ENCODE measurements at places on chromosomes 5 and 9.

DNA sequence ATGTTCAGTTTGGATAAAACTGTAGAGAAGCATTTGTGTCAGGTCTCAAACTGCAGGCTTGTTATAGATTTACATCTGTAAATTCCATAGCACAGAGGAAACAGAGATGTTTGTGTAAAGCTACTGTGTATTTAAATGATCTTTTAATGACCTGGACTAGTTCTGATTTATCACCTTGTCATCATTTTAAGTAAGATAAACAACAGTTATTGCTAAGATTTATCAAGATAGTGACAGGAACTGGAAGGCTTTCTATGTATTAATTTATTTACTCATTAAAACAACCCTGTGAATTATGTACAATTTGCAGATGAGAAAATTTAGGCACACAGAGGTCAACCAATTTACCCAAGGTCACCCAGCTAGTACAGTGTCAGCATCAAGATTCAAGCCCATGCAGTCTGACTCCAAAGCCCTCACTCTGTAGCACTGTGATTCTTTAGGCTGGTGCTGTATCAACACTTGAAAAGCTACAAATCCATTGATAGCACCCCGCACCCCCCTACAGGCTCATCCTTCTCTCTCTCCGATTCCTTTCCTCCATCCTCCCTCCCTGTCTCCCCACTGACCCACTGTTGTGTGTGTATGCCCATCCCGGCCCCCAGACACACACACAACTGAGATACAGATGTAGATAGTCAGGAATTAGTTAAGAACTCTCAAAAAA lies 184.5 kb downstream of the FBN2 start:
- DNase-seq: no peak

DNA sequence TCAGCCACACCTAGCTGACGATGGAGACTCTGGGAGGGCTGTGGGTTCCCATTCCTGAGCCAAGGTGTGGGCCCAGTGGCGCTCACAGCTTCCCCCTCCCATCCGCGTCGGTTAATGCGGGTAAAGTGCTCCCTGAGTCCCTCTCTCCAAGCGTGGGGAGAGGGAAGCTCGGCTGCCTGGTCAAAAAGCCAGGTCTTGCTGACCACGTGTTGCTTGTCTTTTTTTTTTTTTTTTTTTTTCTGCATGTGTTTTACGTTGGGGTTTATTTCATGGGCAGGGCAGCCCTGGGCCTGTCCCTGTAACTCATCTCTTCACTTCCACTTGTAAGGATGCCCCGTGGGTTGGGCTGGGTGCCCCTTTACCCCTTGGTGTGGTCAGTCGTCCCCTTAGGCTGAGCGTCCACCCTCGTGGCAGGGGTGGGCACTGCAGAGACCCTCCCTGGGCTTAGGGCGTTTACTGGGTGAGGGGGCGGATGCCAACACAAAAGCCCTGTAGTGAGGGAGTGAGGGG lies 11.9 kb downstream of the NKD2 start:
- DNase-seq: no peak

DNA sequence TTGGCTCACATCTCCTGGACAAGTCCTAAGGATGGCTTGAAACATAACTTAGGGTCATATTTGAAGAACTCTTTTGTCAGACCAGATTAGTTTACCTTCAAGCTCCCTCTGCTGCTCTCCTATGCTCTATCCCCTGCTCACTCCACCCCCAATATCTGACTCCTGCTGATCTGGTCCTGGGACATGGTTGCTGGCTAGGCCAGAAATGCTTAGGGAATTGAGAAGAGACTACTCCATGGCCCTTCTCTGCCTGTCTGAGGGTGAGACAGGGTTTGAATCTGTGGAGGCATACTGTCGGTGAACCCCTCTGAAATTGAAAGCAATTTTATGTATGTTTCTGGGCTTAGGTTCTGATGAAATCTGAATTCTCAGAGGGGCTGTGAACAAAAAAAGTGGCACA lies 3.3 kb downstream of the OTULIN start:
- no peak for DNase-seq

DNA sequence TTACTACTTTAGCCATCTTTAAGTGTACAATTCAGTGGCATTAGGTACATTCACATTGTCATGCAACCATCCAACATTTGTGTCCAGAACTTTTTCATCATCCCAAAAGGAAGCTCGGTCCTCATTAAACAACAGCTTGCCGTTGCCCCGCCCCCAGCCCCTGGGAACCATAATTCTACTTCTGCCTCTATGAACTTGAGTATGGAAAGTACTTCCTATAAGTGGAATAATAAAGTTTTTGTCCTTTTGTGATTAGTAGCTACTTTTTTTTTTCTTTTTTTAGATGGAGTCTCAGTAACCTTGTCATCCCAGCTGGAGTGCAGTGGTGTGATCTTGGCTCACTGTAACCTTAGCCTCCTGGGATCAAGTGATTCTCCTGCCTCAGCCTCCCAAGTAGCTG lies 5.0 kb downstream of the GBGT1 start:
- DNase-seq: no peak

DNA sequence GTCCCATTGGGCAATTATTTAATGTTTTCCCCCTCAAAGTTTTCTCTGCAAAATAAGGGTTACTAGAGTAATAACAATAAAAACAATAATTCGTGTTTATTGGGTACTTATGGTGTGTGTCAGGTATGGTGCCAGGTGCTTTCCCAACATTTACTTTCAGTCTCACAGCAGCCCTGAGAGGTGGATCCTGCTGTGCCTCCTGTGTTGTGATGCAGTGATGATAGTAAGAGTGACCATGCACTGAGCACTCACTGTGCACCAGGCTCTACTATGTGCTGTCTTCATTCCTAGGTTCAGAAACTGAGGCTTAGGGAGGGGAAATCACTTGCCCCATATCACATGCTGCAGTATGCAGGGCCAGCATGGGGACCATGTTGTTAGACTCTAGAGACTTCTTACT lies 15.5 kb downstream of the OTULINL start:
- no peak for DNase-seq

GRCh38 chr9:134981829-134982228 lies 64.1 kb upstream of the FCN1 start:
- DNase-seq: no peak

DNA sequence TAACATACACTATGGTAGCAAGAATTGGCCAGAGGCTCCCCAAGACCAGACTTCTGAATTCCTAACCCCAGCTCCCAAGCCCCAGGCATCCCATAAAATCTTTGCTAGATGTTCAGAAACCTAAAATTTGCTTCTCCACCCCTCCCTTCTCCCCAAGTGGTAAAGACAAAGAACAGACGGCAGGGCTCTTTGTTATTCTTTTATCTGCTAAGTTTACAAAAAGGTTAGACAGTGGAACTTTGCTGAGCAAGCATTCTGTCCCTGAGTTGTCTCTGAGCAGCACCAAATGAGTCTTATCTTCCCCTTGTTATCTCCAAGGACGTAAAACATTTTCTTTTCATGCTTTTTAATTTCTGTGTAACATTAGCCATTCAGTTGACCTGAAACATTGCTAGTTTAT lies 30.2 kb downstream of the TJP2 start:
- no peak for DNase-seq

GRCh38 chr5:153865016-153865415 lies 173.7 kb downstream of the FAM114A2 start:
- DNase-seq: no peak

GRCh38 chr5:891117-891836 lies 1.3 kb downstream of the BRD9 start:
- DNase-seq: no peak

GRCh38 chr5:170761048-170761707 lies 22.3 kb upstream of the GABRP start:
- DNase-seq: no peak

DNA sequence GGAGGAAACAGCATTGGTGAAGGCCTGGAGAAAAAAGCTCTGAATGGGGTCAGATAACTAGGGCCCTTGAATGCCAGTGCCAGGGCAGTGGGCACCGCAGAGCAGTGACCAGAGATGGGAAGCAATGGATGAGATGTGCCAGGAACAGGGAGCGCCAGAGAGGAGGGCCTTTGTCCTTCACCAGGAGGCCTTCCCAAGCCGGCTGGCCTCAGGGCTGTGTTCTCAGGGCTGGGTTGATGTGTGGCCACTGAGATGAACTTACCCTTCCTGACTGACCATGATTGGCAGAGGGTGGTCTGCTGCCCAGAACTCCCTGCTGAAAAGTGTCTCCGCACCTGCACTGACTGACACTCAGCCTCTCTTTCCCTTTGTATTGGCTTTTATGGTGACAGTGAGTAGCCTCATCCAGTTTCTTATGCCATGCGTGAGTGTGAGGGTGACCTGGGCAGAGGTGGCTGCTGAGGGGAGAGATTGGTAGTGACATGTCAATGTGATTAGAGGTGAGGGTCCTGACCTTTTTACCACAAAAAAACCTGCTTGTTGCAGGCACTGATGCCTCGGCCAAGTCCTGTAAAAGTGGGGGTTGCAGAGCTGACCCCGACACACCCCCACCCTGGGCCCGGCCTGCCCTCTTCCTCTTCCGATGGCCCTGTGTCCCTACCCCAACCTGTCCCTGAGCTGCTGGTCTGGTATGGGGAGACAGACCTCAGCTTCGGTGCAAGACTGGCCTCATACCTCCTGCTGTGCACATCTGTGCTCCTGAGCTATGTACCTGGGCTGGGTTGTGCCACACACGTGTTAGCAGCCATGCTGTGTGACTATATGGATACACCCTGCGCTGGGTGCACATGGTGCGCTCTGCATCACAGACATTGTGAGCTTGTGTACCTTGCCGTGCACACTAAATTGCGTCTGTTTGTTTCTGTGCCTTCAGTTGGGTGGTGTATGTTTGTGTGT lies 57.1 kb upstream of the PSD2 start:
- DNase-seq: no peak

DNA sequence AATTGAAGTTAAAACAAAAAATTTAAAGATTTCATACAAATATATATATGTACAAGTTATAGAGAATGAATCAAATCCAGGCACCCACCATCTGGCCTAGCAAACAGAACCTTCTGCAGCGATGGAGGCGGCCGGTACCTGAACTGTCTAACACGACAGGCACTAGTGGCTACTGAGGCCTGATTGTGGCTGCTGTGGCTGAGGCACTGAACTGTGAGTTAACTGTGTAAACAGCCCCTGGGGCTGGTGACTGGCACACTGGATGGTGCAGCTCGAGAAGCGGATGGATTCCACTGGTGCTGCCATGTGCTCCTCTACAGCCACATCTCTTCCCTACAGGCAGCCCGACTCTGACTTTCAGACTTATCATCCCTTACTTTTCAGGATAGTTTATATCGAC lies 82.4 kb downstream of the RAPGEF1 start:
- DNase-seq: no peak

- DNase-seq: no peak
These were observed 165.0 kb upstream of the MPDZ start for GRCh38 chr9:13444245-13445102.

- DNase-seq: no peak
These were observed 60.9 kb upstream of the TMED7 start for GRCh38 chr5:115686738-115687074.

DNA sequence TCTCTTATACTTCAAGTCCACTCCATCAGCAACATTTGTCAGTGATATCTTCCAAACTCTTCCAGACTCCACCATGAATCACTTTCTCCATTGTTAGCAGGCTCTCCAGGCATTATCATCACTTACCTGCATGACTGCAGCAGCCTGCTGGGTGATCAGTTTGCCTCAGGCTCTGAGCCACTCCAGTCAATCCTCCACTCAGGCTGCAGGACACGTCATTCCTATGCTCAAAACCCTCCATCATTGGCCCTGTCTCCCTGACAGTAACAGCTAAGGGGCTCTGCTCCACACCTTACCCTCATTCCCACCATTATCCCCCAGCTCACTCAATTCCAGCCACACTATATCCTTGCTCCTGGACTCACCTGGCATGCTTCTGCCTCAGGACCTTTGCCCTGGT lies 10.7 kb downstream of the DIRAS2 start:
- no peak for DNase-seq

GRCh38 chr9:27447031-27447683 lies 76.9 kb upstream of the IFNK start:
- DNase-seq: no peak

- peak; percentile 82 for DNase-seq
These were observed 96.5 kb downstream of the GADD45G start for GRCh38 chr9:89701221-89701798.

- DNase-seq: no peak
These were observed 35.0 kb upstream of the ARAP3 start for GRCh38 chr5:141717043-141717442.

GRCh38 chr9:21657966-21658667 lies 144.3 kb upstream of the MTAP start:
- no peak for DNase-seq

GRCh38 chr5:170629566-170630175 lies 125.9 kb downstream of the KCNIP1 start:
- DNase-seq: no peak

DNA sequence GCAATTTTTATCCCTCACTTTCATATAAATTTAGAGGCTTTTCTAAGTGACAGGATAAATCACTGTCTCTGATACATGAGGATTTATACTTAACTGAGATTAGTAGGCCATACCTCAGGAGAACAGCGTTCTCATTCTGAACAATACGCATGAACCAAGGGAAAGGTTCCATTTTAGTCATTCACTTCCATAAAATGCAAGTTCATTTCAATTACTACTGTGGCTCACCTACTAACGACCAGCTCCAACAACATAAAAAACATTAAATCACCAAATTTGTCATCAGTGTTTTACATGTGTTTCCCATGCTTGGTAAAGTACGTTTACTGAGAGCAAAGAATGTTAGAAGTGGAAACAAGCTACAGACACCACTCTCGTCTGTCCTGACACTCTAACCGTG lies 67.4 kb downstream of the EFNA5 start:
- no peak for DNase-seq
